ENCODE measurements at places on chromosomes 6 and 20. TPM values are rescaled to one million over a fixed set of nuclear protein-coding genes. Genes with fewer than 3 reads are reported as not detected.

GRCh38 chr6:112330071-112330878, 16.9 kb upstream of the RFPL4B start:
- H3K36me3 ChIP-seq: no peaks in the 10 kb centered on the region
- H3K27ac ChIP-seq: no peak overlapping the region
- H3K4me1 ChIP-seq: no peaks in the 10 kb centered on the region
- DNase-seq: no peak
- H3K27me3 ChIP-seq: peaks cover 33% of the 10 kb centered on the region
- H3K4me3 ChIP-seq: no peak overlapping the region

- DNase-seq: no peak
- H3K4me3 ChIP-seq: no peak overlapping the region
- no peaks in the 10 kb centered on the region for H3K36me3 ChIP-seq
- no peaks in the 10 kb centered on the region for H3K27me3 ChIP-seq
- H3K4me1 ChIP-seq: no peaks in the 10 kb centered on the region
These were observed 107.3 kb downstream of the EPB41L2 start for GRCh38 chr6:130955755-130956154.

- peaks cover 16% of the 10 kb centered on the region for H3K4me1 ChIP-seq
- DNase-seq: no peak
- H3K27me3 ChIP-seq: peaks cover 32% of the 10 kb centered on the region
- peaks cover 5% of the 10 kb centered on the region for H3K36me3 ChIP-seq
These were observed 5.2 kb downstream of the TNNC2 start for GRCh38 chr20:45821947-45822346.

DNA sequence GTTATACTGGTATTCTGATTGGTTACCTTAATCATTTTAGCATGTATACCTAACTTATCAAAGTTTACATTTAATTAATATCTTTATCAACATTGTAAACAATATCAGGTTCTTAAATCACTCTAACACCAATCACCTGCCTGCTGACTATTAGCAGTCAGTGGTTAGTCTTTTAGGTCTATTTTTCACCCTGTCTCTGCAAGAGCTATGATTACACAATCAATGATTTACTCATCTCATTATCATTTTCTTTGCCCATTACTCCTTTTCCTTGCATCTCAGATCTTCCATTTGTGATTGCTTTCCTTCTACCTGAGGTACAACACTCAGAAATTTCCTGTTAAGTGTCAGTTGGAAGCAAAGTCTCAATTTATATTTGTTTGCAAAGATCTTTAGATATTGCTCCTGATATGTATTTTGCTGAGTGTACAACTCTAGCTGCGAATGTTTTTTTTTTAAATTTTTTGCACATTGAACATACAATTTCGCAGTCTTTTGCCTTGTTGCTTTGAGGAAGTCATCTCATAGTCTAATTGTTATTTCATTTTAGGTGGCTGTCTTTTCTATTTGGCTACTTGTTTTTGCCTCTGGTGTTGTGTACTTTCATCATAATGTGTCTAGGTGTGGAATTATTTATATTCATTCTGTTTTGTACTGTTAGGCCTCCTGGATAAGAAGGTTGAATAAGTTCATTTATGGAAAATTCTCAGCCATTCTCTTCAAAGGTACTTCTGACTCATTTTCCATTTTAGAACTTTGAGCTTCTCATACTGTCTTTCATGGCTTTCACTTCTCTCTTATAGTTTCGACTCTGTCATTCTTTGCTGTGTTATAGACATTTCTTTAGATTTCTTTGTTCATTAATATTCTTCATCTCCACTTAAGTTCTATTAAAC, 104.9 kb upstream of the CEP162 start:
- H3K4me3 ChIP-seq: no peak overlapping the region
- H3K27ac ChIP-seq: no peak overlapping the region
- H3K27me3 ChIP-seq: no peaks in the 10 kb centered on the region

DNA sequence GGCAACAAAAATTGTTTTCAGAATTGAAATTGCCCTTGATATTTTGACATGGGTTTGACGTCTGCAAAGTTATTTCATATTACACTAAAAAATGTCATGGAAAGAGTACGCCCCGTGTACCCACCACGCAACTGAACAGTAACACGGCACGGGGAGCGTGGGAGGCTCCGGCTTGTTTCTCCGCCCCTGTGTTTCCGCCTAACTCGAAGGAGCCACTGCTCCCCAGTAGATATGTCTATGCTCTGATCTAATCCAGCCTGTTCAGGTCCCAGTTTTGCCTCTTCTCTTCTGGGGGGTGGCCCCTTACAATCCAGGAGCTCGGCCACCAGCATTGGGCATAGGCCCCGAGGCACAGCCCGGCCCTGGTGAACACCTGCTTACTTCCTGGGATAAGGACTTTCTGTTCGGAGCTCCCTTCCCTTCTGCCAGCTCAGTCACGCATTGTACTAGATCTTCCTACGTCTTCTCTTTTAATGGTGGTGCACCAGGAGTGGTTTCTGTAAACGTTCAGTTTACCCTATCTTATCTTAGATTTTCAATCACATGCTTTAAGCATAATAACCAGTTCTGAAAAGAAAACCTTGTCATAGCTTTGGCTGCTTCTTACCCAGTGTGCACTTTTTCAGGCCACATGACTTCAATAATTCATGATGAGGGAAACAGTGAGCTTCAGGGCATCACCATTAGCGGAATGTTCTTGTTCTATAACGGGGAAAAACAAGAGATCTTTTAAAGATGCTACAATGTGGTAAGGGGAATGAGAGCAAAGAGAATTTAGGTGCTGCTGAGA, 43.9 kb upstream of the EXOC2 start:
- H3K36me3 ChIP-seq: no peaks in the 10 kb centered on the region
- no peak overlapping the region for H3K27ac ChIP-seq
- no peak for DNase-seq
- H3K4me3 ChIP-seq: no peak overlapping the region

- H3K4me3 ChIP-seq: no peak overlapping the region
These were observed 951.1 kb upstream of the ADGRB3 start for GRCh38 chr6:67683960-67684359.

The SPAG4 gene
- 5.2 TPM for total RNA-seq

- no peak for DNase-seq
- H3K27ac ChIP-seq: no peak overlapping the region
- no peaks in the 10 kb centered on the region for H3K36me3 ChIP-seq
- H3K4me1 ChIP-seq: peaks cover 21% of the 10 kb centered on the region
- no peak overlapping the region for H3K4me3 ChIP-seq
These were observed 7.5 kb upstream of the BFSP1 start for GRCh38 chr20:17538517-17539170.

The PRRT1 gene
- 0.35 TPM for total RNA-seq

Data from activated CD4-positive, alpha-beta T cell treated with anti-CD3 and anti-CD28 coated beads, Interleukin-2, amount 10 ng/mL, durations not matched to agents 24 days and 14 days (primary cell).